ENCODE measurements at places on chromosomes 2 and 18.

- no peak for DNase-seq
Observed at GRCh38 chr18:26579941-26580618, 31.7 kb upstream of the KCTD1 start.

DNA sequence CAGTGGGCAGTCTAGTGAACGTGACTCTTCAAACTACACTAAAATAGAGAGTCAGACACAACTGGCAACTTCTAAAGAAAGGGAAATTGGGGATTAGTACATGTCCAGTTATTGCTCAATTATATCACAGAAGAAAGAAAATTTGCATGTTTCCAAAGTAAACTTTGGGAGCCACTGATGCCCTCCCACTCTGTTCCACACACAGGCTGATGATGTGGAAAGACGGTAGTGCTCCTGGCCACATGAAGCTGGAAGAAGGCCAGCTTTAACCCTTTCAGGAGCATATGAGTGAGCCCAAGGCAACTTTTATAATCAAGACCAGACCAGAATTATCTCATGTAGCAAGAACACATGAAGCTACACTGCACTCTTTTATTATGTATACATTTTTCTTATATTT is 141.0 kb downstream of the NR4A2 start:
- no peak for DNase-seq

DNA sequence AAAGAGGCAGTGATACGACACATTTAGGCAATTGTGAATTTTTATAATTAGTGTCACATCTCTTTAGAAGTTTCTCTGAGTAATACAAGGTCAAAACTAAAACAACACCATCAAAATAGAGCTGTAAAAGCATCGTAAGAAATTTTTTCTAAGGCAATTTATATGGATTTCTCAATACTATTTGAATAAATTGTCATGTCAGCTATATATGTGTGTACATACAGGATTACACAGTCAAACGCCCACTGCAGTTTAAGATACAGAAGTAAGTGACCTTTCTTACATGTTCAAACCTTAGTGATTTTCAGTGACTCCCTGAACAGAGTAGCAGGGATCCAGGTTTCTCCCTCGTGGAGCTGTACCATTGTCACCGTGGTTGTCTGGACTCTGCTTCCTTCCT is 129.1 kb upstream of the CBLN2 start:
- no peak for DNase-seq

DNA sequence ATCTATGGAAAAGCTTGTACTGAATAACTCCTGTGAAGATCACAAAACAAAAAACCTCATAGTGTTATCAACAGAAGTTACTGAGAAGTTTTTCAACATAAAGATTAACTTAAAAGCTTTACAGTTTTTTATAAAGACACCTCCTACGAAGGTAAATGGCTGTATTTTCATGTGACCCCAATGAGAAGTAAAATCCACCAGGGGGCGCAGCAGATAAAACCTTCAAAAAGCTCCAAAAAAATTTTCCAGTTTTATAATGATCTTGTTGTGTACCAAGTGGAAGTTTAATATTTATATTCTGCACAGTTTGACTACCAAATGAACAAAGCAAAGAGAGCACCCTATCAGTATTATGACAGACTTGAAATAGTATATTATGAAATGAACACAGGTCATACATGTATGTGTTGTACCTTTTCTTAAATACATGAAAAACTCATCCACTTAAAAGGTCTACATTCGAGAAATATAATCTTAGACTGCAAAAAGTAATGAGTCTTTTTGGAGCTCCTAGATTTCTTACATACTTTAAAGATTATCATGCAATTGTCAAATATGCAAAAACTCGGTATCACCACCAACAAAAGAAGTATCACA is 38.5 kb downstream of the PNO1 start:
- no peak for DNase-seq

GRCh38 chr2:119122663-119123062 is 35.9 kb downstream of the C1QL2 start:
- no peak for DNase-seq

DNA sequence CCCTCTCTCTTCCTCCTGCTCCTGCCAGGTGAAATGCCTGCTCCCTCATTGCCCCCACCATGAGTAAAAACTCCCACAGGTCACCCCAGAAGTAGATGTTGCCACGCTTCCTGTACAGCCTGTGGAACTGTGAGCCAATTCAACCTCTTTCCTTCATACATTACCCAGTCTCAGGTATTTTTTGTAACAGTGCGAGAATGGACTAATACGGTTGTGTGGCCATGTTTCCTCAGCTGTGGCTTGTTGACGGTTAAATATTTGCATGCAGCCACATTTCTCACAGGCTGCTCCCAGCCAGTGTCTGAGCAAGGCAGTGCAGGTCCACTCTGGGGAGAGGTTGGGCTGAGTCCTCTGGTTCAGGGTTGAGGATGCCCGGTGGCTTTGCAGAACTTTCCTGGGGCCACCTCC is 27.8 kb upstream of the COPS8 start:
- no peak for DNase-seq
